Natural killer cell (primary cell): ENCODE measurements at places on chromosomes 5 and 9.

DNA sequence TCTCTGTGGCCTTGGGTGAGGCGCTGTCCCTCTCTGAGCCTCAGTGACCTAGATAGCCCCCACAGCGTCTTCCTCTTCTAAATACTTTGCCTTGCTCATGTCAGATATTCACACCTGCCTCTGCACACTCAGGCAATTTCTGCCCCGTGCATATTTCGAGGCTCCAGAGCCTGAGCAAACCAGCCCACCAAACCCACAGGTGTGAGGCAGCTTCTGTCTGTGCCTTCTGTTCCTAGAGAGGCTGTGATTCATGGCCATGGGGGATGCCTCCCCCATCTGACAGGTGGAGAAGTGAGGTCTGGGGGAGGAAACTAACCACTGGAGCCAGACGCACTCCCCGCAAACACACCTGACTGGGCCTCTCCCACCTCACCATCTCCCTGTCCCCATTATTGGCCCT lies 42.7 kb upstream of the CPLX2 start:
- DNase-seq = no peak

DNA sequence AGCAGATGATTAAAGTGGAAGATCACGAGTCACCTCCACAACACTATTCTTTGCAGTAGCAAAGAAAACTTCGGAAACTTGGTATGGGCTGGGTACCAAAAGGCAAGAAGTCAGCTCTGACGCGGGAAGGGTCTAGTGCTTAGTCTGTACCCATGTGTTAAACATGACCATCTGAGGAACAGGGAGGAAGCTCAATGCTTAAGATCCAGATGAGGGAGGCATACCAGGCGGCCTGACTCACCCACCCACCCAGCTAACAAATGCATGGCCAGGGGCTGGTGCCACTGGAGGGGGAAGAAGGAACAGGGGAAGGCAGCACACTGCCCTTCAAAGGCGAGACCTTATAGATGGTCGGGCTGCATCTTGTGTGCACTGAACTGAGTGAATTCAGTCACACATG lies 41.8 kb downstream of the CAMSAP1 start:
- DNase-seq = no peak

GRCh38 chr9:91197232-91198181 lies 164.2 kb downstream of the AUH start:
- DNase-seq = no peak

DNA sequence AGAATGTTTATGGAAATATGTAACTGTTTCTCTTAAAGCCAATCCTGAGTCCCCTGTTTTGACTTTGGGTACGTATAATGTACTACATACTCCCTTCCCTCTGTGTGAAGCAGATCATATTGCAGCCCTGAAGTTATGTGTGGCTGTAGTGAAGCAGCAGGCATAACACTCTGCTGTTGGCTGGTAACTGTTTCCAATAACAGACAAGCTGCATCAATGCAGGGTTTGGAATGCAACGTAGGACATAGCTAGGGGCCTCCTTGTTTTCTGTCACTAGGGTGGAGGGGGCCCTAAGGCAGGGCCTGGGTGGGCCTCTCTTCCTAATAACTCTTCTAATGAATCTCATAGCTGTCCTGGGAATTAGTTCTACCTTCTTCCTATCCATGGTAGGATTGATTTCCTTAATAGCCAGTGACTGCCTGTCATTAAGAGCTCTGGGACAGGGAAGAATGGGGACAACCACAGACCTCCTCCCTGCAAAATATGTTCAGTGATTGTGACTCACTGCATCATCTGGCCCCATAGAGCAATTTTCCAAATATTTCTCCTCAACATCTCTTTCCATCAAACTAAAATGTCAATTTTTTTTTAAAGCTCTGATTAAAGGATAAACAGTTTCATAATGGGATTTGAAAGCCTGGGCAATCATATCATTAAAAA lies 129.6 kb upstream of the HMHB1 start:
- no peak for DNase-seq

DNA sequence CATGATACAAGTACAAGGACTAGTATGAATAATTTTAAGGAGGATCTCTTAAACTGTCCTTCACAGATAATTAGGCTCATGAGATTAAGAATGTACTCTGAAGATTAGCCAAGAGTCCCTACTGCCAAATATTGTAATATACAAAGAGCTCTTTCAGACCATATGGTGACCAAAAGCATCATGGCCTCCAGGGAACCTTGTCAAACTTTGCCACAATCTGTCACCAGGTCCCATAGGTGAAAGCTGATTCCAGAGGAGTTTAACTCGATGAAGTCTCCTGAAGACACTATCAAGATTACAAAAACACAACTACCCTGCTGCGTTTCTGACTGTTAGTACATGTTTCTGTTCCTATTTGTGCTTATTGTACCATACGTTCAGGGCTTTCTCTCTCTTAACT lies 395.4 kb upstream of the ITGA1 start:
- no peak for DNase-seq

DNA sequence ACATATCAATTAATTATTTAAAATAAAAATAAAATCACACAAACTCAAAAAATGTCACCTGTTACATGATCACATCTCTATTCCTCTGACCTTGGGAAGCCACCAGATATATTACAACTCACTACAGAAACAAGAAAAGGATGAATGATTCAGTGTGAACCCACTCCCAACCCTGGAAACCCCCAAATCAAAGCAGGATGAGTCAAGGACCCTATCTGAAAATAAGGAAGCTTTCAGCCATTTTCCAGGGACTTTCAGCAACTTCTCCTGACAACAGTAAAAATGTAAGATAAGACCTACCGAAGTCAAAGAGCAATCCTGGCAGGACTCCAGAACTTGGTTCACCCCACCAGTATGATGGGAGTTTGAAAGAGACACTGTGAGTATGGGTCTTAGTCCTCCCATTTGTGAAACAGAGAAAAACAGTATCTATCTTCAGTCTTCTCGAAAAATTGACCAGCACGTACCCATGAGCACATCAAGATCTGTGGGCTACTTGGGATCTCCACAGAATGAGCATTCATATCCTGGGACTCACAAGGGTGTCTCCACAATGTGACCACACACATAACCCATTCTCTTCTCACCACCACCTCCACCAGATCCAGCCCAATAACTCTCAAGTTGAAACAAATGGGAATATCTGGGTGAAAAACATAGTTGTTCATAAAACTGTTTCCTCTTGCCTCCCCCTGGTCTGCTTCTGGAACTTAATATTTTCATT lies 9.9 kb downstream of the NRG2 start:
- no peak for DNase-seq

DNA sequence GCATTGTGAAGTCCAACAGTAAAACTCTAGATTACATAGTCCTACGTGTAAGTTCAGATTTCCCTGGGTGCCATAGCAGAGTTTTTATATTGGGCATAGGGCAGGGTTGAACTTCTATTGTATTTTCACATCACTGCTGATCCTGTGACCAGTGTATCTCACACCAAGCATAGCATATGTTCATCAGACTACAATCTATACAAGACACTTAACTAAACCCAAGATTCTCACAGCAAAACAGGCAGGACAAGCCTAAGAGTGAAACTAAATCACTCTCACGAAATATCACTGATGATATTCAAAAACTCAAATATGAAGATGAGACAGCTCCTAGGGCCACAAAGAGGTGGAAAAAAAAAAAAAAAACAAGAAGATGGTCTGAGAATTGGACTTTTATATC lies 3.2 kb upstream of the PPP1R2B start:
- DNase-seq = no peak

GRCh38 chr9:4788703-4789102 lies 4.0 kb upstream of the RCL1 start:
- DNase-seq = no peak

- DNase-seq = no peak
Observed at GRCh38 chr9:100222674-100223073, 123.6 kb downstream of the INVS start.

GRCh38 chr5:173964506-173964905 lies 24.5 kb upstream of the C5orf47 start:
- DNase-seq = no peak

- no peak for DNase-seq
Observed at GRCh38 chr9:110207071-110207641, 803 bp downstream of the C9orf152 start.

GRCh38 chr5:150184006-150184405 lies 5.9 kb upstream of the SLC6A7 start:
- no peak for DNase-seq

DNA sequence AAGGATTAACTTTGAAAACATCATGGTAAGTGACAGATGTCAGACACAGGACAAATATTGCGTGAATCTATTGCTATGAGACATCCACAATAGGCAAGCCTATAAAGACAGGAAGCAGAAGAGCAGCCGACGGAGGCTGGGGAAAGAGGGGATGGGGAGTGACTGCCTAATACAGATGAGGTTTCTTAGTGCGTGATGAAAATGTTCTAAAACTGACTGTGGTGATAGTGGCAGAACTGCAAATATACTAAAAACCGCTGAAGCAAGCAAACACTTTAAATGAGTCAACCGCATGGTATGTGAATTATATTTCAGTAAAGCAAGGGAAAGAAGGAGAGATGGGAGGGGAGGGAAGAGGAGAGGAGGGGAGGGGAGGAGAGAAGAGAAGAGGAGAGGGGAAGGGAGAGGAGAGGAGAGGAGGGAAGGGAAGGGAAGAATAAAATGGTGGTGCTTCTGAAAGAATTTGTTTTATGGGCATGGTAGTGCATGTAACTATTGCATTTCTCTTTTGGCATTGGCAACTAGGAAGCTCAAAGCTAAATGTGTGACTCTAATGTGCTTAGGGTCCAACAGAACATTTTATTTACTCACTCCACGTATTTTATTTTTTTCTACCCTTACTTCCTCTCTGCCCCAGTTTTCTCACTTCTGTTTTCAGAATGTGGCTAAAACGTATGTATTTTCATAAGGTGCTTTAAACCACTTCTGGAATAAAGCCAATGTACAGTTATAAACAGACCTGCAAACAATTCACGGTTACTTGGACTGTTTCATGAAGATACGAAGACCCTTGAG lies 21.3 kb downstream of the AKNA start:
- peak; percentile 78 for DNase-seq

DNA sequence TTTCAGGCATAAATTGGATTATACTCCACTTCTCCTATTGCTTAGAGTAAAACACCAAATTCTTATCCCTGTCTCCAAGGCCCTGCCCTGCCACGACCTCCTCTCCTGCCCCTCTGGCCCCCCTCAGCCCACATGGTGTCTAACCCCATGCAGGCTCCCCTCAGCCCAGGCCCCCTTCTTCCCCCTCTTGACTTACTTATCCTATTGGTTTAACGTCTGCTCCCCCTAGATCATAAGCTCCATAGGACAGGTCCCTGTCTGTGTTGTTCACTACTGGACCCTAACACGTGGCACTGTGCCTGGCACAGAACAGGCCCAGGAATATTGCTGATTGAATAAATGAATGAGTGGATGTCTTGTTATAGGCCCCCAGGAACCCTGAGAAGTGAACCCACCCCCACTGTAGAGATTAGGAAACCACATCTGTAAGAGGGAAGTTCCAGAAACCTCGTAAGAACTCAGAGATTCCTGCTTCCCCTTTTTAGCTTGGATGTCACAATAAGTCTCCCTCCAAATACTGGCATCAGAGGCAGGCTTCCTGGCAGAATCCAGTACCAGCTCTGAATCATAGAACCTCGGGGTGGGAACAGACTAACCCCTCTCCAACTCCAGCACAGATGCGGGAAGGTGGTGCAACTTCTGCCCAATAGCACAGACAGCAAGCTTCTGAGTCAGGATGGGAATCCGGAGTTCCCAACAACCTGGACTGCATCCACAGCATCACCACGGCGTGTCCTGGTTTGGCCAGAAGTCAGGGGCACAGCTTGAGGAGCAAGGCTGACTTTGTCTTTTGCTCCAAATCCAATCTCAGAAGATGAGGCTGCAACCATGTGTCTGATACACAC lies 31.5 kb downstream of the HRH2 start:
- DNase-seq = peak; percentile 11

DNA sequence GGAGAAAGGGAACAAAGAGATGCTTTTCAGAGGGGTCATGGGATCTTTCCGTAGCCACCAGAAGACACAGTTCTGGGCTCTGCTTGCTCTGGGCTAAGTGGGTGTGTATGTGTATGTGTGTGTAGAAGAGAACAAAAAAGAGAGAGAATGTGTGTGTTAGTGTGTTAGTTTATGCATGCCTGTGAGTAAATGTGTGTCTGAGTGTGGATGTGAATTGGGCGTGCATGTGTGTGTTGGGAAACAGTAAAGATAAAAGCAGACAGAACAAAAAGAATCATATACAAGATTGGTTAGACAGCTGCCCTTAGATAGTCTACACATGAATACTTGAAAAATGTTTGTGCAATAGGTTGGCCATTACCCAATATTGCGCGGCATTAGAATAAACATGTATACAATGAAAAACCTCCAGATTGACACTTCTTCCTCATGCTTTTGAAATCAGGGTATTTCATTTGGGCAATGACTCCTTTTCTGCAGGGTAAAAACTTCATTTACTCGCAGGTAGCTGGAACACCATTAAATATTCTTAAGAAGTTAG lies 36.5 kb upstream of the HSPA9 start:
- no peak for DNase-seq

DNA sequence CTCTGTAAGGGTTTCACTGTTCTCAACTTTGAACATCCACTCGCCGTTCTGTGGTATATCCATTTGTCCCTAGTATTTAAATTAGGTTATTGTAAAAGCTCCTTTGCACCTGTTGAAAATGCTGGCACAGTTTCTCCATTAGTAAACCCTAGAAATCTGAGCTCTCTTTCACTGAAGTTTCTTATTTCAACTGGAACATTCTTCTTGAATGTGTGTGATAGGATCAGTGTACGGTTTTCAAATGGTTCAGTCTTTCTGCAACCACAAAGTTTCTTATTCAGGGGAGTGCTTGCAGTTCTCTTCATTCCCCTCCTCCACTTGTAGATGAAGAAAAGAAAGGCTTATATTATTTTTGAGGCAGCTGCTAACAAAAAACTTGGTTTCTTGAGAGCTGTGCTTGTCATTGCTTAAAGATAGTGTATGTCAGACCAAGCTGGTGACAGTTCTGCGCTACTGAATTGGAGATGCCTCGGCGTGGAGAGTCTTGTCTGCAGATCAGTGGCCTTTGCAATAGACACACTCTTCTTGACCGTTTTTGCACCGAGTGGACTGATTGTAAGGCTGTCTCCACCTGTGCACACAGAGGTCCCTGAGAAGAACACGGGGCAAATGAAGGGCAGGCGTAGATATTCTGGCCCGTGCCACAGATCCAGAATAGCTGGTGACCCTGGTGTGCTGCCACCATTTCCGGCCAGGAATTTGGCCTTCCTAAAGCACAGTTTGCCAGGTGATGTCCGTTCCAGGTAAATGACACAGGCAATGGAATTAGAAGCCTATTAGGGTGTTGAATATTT lies 102.2 kb downstream of the TRIO start:
- DNase-seq = no peak

DNA sequence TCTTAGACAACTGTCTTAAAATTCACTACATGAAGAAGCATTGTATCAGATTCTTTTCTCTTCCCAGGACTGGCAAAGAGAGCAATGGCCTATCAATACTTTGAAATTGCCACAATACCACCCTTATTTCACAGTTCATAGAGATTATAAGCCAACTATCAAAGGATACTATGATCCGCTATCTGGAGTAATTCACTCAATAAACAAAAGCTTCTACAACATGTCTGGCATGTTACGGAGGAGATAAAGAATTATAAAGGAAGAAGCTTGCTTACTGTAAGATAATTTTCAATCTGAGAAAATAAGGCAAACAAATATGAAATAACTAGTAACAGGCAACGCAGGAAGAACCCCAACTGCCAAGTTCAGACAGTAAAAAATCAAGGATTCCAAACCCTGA lies 114.8 kb downstream of the GNAQ start:
- no peak for DNase-seq
